ENCODE measurements at places on chromosomes 7 and 10. TPM values are rescaled to one million over a fixed set of nuclear protein-coding genes. Genes with fewer than 3 reads are reported as not detected.

ADAMTS14 gene
- total RNA-seq, result 12.5 TPM

WBP1L gene
- total RNA-seq, result 30.7 TPM

PTPRN2 gene
- total RNA-seq, result 1.4 TPM

AUTS2 gene
- total RNA-seq, result 28.6 TPM

EVX1 gene
- not detected for total RNA-seq

TUBAL3 gene
- 0.09 TPM for total RNA-seq

DNA sequence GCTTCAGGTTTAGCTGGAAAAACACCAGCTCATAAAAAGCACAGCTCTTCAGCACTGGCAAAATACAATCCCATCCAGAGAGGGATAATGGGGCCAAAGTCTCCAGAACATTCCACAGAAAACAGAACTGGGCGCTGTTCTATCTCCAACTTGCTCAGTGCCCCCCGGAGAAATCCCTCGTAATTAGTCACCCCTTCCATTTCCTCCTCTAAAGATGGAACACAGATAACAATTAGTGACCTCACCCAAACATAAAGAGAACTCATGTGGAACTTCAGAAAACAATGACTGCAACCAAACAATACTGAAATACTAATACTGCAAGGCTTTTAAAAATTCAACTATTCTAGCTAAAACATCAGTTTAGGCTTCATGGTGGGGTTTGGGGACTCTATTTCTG is 46.3 kb downstream of the KIAA1549 start:
- DNase-seq, result peak; percentile 11

- no peak for DNase-seq
These were observed 397.0 kb downstream of the CALN1 start for GRCh38 chr7:72015136-72015535.

- peak; percentile 38 for DNase-seq
These were observed 42.2 kb upstream of the SRGN start for GRCh38 chr10:69045441-69046300.

GRCh38 chr7:23863209-23863787 is 153.3 kb downstream of the STK31 start:
- DNase-seq, result peak; percentile 35

DNA sequence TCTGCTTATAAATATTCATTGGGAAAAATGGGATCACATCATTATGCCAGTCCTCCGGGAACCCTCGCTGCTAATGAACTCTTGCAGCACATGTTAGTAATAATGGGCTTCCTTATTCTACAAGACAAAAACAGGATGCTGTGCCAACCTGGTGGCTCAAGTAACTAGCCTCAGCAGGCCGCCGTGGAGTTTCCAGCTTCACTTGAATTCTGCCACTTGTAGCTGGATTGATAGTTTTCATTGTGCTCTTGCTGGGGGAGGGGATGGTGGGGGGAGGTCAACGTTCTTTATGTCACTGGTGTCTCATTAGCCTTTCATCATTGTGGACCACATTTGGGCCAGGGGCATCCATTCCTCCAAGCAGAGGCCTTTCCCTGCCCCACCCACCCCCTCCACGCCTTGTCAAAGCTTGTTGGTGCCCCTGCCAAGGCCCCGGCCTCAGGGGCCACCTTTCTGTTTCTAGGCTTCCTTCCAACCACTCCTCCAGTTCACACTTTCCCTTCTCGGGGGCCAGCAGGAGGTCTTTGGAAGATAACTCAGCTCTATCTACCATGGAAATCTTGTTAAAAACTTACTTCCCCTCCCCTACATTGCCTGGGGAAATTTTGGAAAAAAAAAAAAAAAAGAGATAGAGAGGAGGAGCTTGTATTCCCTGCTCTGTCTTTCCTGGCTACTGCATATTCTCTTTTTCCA is 153.9 kb downstream of the BMPER start:
- DNase-seq, result peak; percentile 88

GRCh38 chr10:3525832-3526449 is 259.1 kb downstream of the KLF6 start:
- DNase-seq, result peak; percentile 73

- DNase-seq, result no peak
These were observed 40.0 kb downstream of the TNKS2 start for GRCh38 chr10:91838199-91838598.

GRCh38 chr10:18886102-18886501 is 162.5 kb upstream of the MALRD1 start:
- DNase-seq, result no peak

- no peak for DNase-seq
These were observed 50.7 kb downstream of the MTURN start for GRCh38 chr7:30185496-30185895.

GRCh38 chr7:42574685-42575084 is 337.2 kb downstream of the C7orf25 start:
- no peak for DNase-seq

- DNase-seq, result peak; percentile 96
These were observed 5.3 kb upstream of the TMEM139 start for GRCh38 chr7:143279186-143280098.

GRCh38 chr7:53900856-53901528 is 641.2 kb upstream of the VSTM2A start:
- no peak for DNase-seq

GRCh38 chr7:132652507-132652906 is 76.2 kb upstream of the PLXNA4 start:
- no peak for DNase-seq

GRCh38 chr7:77797734-77798393 is 370 bp downstream of the TMEM60 start:
- no peak for DNase-seq
